Activated CD4-positive, alpha-beta memory T cell treated with anti-CD3 and anti-CD28 coated beads for 36 hours (primary cell): ENCODE measurements at places on chromosomes 11 and 22.

GRCh38 chr22:46656856-46657654, 36.9 kb downstream of the GRAMD4 start:
- DNase-seq: no peak

- no peak for DNase-seq
Observed at GRCh38 chr22:37487571-37487970, 1.4 kb upstream of the MFNG start.

DNA sequence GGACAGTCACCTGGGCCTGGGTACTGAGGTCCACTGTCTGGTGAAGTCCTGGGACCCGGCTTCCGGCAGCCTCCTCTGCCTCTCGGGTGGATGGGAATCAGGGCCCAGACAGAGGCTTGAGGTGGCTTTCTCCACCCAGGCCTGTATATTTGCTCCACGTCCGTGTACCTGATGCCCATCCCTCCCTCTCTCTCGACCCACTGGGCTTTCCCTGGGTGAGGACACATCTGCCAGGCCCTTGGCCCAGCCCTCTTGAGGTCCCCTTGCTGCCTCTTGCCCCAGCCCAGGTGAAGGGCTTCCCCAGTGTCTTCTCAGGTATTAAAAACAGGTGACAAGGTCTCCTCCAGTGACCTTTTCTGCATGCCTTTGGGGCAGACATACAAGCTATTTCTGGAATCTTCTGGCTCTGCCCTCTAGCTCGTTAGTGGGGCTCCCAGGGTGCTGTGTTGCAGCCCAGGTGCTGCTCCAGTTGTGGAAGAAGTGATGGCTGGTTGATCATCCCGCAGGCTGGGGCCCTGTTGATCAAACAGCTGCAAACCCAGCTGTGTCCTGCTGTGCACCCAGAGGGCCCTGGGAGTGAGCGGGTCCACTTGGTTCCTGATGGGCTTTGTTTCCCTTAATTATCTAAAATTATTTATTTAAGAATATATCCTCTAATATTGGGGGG, 25.5 kb upstream of the ACR start:
- DNase-seq: no peak

DNA sequence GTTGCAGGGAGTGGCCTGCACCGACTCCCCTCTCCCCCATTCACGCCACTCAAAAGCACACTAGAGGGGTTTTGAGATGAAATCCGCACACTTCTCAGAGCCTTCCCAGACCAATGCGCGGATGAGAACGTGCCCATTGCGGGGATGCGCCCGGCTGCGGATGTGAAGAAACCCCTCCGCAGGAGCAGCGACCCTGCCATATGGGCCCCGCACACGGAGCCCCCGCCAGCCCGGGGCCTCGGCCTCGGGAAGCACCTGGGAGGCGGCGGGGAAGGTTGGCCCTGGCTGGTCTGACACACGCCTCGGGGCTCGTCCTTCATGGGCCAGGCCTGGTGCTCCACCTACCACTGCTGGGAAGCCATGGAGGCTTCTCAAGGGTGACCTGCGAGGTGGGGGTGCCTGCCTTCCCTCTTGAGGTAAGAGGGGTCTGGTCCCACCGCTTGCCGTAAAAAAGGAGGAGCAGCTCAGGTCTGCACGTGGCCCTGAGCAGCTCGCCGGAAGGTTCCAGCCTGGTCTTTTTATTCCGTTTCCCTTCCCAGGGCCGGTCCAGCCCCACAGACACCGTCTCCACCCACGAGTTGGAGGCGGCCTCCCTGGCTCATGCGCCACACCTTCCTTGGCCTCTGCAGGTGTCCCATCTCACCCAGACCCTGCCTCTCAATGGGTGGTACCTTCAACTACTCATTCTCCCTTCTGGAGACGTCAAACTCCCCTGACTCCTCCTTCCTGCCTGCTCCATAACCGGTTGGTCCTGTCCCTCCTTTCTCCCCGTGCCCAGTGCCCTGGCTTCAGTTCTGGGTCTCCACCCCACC, 39.4 kb downstream of the TRMU start:
- DNase-seq: no peak

DNA sequence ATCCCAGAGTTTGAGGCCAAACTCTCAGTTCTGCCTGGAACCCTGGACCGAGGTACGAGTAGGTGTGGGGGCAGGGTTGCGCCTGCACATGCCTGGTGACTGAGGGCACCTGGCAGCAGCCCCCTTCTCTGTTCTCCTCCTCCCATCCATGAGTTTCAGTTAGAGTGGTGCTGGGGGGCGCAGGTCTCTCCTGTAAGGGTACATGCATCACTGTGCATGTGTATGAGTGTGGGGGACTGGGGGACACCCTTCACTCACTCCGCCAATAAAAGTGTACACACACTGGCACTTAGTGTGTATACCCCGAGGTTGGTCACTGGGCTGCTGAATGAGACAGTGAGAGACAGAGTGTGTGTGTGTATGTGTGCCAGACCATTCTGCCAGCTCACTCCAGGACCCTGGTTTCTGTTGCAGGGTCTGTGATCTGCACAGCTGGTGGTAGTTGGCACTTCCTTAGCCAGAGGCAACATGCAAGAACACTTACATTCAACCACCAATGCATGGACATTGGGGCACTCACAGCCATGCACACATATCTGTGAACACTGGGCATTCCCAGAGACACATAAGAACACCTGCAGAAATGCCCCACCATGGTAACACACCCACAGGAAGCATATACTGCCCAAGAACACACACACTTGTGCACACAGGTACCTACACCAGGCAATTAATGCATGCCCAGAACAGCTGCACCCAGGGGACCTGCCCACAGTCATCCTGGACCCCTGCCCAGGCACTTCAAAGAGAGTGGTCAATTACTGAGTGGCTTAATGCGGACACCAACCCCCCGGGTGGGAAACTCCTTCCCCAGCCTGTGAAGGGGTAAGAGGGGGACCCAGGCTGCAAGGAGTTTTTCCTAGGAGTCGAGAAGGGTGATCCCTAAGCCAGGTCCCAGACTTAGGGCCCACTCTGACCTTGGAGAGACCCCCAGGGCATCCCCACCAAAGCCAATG, 1.2 kb upstream of the NRXN2 start:
- no peak for DNase-seq

DNA sequence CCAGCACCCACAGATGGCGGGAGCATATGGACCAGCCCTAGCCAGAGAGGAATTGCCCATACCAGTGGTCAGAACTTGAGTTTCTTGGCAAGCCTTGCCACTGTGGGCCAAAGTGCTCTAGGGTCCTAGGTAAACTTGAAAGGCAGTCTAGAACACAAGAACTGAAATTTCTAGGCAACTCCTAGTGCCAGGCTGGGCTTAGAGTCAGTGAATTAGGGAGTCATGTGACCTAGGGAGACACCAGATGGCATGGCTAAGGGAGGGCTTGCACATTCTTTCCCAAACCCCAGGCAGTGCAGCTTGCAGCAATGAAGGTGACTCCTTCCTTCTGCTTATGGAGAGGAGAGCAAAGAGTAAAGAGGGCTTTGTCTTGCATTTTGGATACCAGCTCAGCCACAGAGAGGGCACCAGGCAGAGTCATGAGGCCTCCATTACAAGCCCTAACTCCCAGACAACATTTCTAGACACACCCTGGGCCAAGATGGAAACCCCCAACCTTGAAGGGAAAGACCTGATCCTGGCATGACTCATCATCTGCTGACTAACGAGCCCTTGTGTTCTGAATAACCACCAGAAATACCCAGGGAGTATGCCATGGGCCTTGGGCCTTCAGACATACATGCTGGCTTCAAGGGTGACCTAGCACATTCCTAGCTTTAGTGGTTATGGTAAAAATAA, 19.2 kb upstream of the OR56A3 start:
- peak; percentile 52 for DNase-seq

- no peak for DNase-seq
Observed at GRCh38 chr11:40921246-40921645, 538.2 kb downstream of the LRRC4C start.

DNA sequence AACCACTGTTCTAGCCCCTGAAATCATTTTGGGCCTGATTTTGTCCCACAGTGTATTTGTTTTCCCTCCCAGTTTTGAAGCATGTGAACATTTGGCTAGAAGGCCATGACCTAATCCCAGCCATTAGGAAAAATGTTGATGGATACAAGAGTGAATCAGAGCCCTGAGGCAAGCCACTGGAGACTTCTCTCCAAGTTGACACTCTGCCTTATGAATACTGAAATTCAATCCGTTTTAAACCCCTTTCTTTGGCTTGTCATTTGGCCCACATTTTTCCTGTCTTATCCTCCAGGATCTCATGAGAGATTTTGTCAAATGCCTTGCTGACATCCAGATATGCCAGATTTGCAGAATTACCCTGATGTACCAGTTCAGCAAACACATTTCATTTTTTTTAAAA, 158.8 kb downstream of the FAT3 start:
- DNase-seq: no peak

GRCh38 chr11:133898770-133899115, 53.4 kb upstream of the SPATA19 start:
- DNase-seq: no peak

DNA sequence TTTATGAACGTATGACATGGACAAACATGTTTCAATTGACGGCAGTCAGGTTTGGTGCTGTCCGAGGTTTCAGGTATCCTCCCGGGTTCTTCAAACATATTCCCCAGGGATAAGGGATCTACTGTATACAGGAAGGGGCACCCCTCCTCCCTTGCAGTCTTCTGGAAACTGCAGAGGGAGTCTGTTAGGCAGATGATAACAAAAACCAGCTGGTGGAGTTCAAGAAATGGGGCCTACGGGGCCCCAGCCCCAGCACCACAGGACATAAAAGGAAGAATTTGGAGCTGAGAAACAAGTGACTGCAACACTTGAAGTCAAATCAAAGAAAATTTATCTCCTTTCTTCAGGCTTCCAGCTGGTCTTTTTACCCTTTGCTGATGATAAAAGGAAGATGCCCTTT, 32.1 kb downstream of the SNU13 start:
- no peak for DNase-seq

GRCh38 chr11:84526250-84526649, 1100.9 kb downstream of the DLG2 start:
- DNase-seq: no peak

DNA sequence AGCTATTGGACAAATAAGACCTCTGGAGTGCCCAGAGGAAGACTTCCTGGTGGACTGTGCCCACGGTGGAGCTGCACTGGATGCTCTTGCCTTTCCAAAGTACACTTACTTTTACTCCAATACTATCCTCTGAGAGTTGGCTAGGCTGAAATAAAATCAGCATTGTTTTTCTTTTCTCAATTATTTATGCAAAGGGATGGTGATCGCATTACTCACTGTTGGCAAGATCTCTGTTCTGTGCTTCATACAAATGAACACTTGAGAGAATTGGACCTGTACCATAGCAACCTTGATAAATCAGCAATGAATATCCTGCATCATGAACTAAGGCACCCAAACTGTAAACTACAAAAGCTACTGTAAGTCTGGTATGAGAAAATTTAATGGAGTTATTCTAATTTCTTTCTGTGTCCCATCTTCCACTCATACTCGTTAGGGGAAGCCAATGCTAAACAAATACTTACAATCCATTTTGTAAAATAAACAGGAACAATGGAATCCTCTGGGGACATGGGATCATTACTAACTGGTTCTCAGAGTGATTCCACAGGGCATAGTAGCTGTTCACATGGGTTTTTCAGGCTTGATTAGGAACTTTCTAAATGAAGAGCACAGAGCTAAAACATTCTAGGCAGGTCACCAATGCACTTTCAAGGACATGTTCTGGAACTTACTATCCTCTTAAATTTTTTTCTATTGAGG, 26.3 kb downstream of the NLRP14 start:
- DNase-seq: no peak

DNA sequence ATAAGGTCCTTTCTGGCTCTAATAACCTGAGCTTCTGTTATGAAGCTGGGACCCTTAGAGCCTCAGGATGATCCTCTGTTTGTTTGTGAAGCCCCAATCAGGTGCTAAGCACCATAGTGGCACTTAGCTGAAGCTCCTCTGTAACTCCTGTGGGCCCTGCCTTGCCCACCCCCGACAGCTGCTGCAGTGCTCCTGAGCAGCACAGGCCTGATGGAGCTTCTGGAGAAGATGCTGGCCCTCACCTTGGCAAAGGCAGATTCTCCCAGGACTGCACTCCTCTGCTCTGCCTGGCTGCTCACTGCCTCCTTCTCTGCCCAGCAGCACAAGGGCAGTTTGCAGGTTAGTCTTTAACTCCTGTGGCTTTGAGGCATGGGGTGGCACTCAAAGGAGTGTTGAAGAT, 19.0 kb upstream of the CCDC134 start:
- peak; percentile 29 for DNase-seq

- no peak for DNase-seq
Observed at GRCh38 chr22:32725369-32725988, 76.0 kb upstream of the TIMP3 start.

DNA sequence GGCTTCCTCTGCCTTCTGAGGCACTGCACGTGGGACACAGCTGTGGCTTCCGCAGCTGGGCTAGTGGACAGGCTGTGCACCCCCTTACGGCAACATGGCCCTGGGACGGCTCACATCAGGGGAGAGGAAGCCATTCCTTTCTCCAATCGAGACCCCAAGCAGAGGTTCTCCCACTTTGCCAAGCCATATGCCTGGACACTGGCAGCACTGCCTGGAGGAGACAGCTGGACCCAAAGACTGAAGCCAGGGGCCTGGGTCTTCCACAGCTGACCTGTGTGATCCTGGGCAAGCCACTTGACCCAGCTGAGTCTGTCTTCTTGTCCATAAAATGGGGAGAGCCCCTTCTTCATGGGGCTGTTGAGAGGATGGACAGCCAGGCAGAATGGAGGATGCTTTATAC, 65.4 kb downstream of the SHISAL1 start:
- DNase-seq: no peak

- no peak for DNase-seq
Observed at GRCh38 chr22:50528682-50529415, 963 bp downstream of the TYMP start.

- no peak for DNase-seq
Observed at GRCh38 chr11:61516191-61516590, 7.6 kb downstream of the LRRC10B start.

- DNase-seq: peak; percentile 26
Observed at GRCh38 chr11:8087185-8087584, 6.2 kb downstream of the TUB start.

DNA sequence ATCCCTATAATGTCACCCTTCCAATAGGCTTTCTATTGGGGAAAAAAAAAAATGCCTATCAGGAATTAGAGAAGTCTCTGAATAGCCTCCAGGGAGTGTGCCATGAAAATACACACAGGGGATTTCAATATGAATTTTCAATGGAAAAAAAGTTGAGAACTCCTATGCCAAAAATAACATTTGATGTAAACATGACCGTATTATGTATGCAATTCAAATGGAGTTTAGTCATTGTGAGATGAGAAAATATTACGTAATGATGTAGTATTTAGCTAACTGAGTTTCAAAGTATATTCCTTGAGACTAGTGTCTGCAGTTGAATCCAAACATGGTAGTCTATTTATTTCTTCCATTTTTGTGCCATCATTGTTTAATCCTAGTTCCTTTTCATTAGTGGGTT, 182.3 kb downstream of the BLID start:
- DNase-seq: no peak

GRCh38 chr11:12121517-12121916, 11.1 kb downstream of the MICAL2 start:
- DNase-seq: no peak

- DNase-seq: no peak
Observed at GRCh38 chr22:26561756-26562417, 28.0 kb downstream of the TPST2 start.
